ENCODE measurements at places on chromosomes 12 and 14.

DNA sequence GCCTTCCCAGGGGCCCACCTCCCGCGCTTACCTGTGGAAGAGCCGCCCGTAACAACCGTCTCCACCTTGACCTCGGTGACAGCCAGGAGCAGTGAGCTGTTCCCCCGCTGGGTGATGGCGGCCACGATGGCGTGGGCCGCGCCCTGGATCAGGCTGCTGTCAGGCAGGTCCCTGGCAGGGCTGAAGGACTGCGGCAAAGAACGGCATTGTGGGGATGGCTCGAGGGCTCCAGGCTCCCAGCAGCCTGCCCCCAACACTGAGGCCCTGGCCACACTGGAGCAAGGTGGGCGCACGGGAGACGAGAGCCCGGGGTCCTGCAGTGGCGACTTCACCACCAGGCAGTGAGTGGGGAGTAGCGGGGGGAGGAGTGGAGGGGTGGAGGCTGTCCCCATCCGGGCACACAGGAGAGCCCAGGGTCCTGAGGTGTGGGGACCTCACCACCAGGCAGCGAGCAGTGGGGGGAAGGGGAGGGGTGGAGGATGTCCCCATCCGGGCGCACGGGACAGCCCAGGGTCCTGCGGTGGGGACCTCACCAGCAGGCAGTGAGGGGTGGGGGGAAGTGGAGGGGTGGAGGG is 25.0 kb downstream of the JAG2 start:
- DNase-seq: no peak

DNA sequence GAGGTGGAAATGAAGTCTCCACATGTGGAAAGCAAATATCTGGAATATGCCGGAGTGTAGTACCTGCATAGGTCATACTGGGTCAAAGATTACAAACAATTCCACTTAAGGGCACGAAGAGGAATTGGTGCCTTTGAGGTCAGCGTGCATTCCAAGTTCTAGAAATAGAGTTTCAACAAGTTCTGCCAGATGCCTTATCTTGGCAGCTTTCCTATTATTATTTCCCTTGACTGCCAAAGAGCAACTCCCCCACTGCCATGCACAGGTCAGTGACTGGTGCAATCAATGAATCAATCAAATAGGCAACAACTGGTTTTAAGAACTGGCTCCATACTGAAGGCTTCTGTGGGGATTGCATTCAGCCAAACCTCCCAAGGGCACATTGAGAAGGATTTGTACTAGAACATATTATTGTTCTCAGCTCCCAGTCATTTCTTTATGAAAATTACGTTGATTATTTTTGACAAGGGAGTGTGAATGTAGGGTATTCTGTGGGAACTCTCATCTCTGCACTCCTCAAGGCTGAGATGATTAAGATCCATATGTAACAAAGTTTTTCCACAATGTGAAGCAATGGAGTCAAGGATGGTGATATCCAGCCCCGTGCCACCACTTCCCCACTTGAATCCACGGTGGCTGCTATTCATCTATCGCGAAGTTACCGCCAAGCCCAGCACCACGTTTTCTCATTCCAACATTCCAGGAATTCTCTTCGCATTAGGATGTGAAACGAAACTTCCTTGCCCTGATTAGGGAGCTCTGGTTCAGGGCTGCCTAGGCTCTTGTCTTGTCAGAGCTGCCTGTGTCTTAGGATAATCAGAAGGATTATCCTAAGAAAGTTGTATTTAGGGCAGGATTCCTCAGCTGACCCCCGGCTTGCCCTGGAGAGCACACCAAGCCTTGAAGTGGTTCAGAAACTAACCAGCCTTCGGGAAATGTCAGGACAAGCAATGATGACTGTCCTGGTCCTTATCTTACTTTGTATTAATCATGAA is 115.1 kb upstream of the PCED1B start:
- no peak for DNase-seq

DNA sequence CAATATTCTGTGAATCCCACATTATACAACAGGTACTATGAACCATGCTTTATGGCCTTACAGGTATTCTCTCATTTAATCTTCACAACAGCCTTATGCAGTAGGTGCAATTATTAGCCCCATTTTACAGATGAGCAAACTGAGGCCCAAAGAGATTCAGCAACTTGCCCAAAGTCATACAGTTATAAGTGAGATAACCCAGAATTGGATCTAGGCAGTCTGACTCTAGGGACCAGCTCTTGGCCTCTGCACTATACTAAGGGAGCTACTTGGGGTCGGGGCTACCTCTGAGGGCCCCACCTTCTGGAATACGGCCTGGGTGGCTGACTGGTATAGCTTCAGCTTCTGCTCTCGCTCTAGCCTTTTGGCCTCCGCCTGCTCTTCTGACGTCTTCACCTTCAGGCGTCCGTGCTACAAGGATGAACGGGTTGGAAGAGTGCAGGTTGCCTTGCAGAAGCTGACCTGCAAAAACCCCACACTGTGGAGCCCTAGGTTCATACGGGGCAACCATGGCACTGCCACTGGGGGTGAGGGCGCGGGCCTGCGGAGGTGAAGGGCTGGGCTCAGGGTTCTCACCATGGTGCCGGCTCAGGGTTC is 762 bp downstream of the RABGGTA start:
- DNase-seq: no peak

- DNase-seq: no peak
These were observed 8.0 kb downstream of the SNW1 start for GRCh38 chr14:77752799-77753516.

GRCh38 chr14:34749408-34749807 is 35.0 kb upstream of the CFL2 start:
- DNase-seq: no peak

DNA sequence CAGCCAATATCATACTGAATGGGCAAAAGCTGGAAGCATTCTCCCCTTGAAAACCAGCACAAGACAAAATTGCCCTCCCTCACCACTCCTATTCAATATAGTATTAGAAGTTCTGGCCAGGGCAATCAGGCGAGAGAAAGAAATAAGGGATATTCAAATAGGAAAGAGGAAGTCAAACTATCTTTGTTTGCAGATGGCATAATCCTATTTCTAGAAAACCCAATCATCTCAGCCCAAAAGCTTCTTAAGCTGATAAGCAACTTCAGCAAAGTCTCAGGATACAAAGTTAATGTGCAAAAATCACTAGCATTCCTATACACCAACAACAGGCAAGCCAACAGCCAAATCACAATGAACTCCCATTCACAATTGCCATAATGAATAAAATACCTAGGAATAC is 21.0 kb upstream of the ANP32D start:
- no peak for DNase-seq

- no peak for DNase-seq
These were observed 10.3 kb upstream of the LGALS3 start for GRCh38 chr14:55118761-55119160.

GRCh38 chr14:104425763-104426646 is 153.6 kb upstream of the C14orf180 start:
- DNase-seq: no peak

All from T-helper 1 cell (primary cell).